ENCODE measurements at places on chromosomes 4 and X.

DNA sequence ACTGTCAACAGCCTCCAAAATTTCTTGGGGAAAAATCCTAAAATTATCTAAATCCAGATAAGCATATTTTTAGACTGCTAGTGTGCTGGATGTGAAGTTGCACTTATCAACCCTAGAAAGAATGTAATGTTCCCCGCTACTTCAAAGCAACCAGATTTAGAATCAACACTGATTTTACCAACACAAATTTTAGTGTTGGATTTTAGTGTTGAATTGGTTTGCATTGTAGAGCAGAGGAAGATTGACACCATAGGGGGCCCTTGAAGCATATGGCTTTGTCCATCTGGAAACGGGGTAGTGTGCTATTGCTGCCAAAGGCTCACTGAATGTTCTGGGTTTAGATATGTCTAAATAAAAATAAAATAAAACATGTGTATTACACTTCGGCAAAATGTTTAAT is 126.3 kb upstream of the EMCN start:
- no peak for DNase-seq

DNA sequence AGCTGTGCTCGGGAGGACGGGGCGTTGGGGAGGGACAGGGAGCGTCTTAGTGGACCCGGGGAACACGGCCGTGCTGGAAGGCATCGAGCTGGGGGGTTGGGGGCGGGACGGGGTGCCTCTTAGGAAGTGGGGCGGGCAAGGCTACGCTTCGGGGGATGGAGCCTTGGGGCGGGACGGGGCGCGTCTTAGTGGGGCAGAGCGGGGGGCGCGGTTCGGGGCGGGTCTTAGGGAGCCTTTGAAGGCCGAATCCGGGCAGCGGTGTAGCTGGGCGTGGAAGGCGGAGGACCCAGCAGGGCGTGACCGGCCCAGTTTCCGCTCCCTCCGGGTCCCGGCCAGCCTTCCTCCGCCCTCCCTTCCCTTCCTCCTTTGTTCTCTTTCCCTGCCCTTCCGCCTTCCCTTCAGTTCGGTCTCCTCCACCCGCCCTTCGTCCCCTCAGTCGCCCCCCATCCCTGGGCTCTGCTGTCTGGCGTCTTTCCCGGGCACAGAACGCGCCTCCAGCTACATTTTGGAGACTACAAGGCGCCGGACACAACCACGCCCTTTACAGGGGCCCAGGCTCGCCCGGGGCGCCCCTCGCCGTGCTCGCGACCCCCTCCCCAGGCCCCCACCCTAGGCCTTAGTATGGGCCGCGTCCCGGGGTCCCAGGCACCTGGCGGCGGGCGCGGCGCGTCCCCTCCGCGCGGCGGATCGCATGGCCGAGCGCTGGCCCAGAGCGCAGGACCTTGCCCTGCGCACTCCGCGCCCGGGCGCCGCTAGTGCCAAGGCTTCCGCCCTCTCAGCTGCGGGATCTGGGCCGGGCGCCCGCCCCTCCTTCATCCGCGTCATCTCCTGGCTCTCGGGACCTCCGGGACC is at the start of gene ARSD:
Gene ARSD (minus strand): TSS at position 757 of the 852 bp plus-strand sequence. CDS start 64 bp downstream, at position 693.
- peak; percentile 40 for DNase-seq

DNA sequence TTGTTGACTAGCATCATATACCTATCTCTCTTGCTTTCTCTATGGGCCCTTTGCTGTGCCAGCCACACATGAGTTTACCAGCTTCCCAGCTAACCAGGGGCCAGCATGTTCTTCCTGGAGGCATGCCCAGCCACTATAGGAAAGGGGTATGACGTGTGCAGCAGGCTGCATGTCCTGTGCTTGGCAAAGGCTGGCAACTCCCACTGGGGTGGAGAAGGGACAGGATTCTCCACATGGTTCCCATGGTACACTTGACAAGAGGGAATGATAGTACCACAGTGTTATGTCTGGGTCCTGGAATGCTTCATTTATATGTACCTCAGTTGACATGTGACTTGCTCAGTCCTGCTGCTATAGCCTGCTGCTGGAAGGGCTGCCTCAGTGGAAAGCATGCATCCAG is 78.8 kb downstream of the TMEM164 start:
- no peak for DNase-seq

DNA sequence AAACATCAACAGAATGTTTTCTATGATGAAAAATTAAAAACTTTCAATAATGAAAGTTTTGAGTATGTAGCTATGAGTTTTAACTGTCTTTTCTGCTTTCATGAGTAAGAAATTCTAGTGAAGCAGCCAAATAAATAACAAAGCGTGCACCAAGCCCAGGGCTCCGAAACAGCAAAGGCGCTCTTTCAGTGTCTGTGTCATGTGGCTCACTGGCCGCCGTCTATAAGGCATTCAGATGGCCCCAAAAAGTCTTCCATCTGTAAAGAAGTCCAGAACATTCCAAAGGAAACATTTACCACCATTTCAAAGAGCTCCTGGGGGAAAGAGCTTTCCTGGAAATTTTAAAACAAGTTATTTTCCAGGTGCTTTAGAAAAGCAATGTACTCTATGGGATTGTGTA is 139.9 kb downstream of the AFAP1 start:
- DNase-seq, result no peak

GRCh38 chrX:74344280-74344622 is 40.3 kb downstream of the ZCCHC13 start:
- no peak for DNase-seq

DNA sequence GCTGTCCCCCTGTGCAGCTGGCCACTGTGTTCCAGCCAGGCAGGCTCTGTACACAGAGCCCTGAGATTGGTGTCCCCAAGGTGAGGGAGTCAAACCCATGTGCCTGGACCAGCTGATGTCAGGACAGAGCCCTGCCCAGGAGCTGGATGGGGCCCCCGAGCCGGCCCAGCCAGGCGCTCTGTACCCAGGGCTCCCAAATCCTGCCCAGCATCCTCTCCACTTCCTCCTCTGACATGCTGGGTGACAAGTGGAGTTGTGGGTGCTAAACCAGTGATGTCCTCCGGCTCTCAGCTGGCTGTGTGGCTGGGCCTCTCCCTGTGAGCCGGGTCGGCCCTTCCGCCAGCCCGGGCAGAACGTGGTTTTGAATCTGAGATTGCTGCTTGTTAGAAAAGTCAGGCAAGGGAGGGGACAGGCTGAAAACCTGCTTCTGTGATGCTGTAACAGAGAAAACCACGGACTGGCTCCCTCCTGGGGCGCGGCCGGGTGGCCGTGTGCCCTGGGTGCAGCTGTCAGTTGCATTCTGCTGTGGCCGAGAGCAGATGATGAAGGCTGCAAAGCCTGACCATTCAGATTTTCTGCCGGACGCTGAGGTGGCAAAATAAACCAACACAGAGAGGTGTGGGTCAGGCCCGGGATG is 7.9 kb upstream of the CPLX1 start:
- DNase-seq, result no peak

- no peak for DNase-seq
These were observed 172.5 kb downstream of the CAMK2D start for GRCh38 chr4:113588895-113589668.

DNA sequence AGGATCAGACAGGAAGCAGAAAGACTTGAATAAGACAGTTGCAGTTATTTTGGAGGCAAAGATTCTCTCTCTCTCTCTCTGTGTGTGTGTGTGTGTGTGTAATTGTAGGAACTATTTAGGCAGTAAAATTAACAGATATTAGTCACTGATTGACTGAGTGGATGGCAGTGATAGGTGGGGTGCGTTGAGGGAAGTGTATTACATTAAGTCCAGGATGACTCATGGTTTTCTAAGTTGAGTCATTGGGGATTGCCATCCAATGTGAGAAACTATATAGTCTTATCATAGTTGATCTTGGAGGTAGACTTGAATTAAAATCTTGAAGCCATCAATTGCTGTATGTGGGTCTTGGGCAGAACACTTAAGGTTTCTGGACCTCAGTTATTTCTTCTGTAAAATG is 75.4 kb downstream of the AR start:
- no peak for DNase-seq

GRCh38 chr4:118973295-118973694 is 84.6 kb downstream of the SYNPO2 start:
- DNase-seq, result no peak

DNA sequence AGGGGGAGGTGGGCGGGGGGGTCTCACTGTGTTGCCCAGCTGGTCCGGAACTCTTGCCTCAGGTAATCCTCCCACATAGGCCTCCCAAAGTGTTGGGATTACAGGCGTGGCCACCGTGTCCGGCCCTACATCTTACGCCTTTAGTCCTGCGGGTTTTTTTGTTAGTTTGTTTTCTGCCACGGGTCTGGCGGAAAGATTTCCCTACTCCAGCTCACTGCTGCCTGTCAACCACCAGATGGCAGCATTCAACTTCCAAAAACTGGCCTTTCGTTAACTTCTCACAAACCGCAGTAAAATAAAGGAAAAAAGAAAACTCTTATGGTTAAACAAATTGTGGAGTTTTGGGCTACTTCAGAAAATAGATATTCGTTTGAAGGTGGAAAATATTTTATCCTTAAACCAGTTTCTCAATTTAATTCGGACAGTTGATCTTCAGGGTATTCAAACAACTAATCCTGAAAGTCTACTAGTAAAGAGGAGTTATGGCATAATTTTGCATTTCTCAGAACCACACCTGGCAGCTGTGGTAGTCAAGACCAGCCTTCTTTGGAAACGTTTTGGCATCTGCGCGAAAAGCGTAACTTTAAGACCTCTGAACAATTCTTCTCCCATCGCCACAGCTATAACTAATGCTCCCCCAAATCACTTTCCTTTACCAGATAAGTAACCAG is 41.1 kb downstream of the LUZP4 start:
- DNase-seq, result peak; percentile 13

- no peak for DNase-seq
These were observed 89.8 kb downstream of the MRPL1 start for GRCh38 chr4:77952457-77952856.

GRCh38 chrX:20471483-20471882 is 204.8 kb upstream of the RPS6KA3 start:
- DNase-seq, result no peak

GRCh38 chrX:18075603-18076002 is 145.1 kb downstream of the BEND2 start:
- no peak for DNase-seq

DNA sequence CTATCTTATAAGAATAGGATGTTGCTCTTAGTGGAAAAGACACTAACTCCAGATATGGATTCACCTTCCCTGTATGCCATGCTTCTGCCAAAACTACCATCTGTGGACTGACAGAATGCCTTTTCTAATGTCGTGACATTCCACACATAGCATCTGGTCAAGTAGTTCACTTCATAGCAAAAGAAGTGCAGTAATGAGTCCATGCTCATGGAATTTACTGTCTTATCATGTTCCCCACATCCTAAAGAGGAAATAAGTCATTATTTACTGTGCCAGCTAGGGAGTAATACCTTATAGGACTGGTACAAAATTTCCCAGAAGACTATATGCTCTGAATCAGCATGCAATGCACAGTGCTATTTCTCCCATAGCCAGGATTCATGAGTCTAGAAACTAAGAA is 562.4 kb downstream of the TLL1 start:
- no peak for DNase-seq

GRCh38 chr4:112510291-112511092 is 5.5 kb downstream of the NEUROG2 start:
- no peak for DNase-seq

DNA sequence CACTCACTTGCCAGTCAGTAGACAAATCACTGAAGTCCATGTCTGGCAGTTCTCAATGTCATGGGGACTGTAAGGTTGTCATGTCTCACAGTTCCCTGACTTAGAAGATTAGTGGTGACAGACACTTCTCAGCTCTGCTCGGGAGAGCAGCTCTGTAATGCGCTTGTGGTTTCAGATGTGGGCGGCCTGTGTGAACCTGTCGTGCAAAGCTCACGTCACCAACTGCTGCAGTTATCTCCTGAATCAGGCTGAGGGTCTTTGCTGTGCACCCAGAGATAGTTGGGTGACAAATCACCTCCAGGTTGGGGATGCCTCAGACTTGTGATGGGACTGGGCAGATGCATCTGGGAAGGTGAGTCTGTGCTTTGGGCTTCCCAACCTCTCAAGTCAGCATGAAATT is at the start of gene IL9R:
Gene IL9R (plus strand): TSS at position 261 of the 400 bp plus-strand sequence. CDS start 64 bp downstream, at position 325.
- no peak for DNase-seq
